Muscle of leg (tissue), 16 donors: ENCODE measurements at places on chromosomes 16 and 17. TPM values are rescaled to one million over a fixed set of nuclear protein-coding genes. Genes with fewer than 3 reads are reported as not detected.

The LRRC37A gene
- 1.8 TPM for polyA plus RNA-seq

The CHST6 gene
- 6.9 TPM for polyA plus RNA-seq

The SULT1A3 gene
- 4.8 TPM for polyA plus RNA-seq

DNA sequence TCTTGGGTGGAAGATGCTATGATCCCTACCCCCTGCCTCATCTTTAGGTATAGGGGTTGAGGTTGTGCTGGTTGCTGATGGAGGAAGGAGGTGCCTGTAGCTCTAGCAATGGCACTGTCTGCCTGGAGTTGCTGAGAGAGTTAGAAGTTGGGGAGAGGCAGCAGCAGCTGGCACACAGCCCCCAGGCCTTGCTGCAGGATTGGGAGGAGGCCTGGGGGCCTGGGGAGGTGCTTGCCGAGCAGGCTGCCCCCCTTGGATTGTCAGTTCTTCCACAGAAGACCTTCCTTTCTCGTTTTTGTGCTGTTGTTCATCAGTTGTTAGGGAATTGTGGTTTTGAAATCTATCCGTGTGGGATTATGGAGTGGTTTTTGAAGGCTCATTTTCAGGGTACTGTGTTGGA lies 52.9 kb downstream of the SEC14L1 start:
- H3K4me1 ChIP-seq: no peaks in the 10 kb centered on the region
- H3K4me3 ChIP-seq: no peak overlapping the region
- DNase-seq: no peak
- peaks cover 66% of the 10 kb centered on the region for H3K36me3 ChIP-seq

- H3K27ac ChIP-seq: no peak overlapping the region
- H3K4me1 ChIP-seq: no peaks in the 10 kb centered on the region
- DNase-seq: no peak
- no peak overlapping the region for H3K4me3 ChIP-seq
- no peaks in the 10 kb centered on the region for H3K36me3 ChIP-seq
Observed at GRCh38 chr17:48505788-48506187, 25.0 kb downstream of the HOXB1 start.

- H3K27ac ChIP-seq: no peak overlapping the region
- H3K4me1 ChIP-seq: no peaks in the 10 kb centered on the region
- no peak overlapping the region for H3K4me3 ChIP-seq
- no peaks in the 10 kb centered on the region for H3K27me3 ChIP-seq
Observed at GRCh38 chr16:16042076-16042475, 92.7 kb downstream of the ABCC1 start.
